ENCODE measurements at places on chromosomes 12 and 14. TPM values are rescaled to one million over a fixed set of nuclear protein-coding genes. Genes with fewer than 3 reads are reported as not detected.
A peak's percentile ranks its signal among the peaks of the same experiment; 100 is the strongest.

DNA sequence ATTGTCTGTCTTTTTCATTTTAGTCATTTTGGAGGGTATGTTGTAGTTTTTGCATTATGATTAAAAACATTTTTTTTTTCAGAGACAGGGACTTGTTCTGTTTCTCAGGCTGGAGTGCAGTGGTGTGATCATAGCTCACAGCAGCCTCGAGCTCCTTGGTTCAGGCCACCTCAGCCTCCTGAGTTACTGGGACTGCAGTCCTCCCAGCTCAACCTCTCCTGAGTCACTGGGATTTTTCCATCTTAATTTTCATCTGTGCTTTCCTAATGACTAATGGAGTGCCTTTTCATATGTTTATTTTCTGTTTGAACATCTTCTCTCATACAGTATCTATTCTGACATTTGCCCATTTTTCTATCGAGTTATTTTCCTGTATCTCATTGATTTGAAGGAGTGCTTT lies 52.6 kb downstream of the DYRK2 start:
- DNase-seq = no peak

DNA sequence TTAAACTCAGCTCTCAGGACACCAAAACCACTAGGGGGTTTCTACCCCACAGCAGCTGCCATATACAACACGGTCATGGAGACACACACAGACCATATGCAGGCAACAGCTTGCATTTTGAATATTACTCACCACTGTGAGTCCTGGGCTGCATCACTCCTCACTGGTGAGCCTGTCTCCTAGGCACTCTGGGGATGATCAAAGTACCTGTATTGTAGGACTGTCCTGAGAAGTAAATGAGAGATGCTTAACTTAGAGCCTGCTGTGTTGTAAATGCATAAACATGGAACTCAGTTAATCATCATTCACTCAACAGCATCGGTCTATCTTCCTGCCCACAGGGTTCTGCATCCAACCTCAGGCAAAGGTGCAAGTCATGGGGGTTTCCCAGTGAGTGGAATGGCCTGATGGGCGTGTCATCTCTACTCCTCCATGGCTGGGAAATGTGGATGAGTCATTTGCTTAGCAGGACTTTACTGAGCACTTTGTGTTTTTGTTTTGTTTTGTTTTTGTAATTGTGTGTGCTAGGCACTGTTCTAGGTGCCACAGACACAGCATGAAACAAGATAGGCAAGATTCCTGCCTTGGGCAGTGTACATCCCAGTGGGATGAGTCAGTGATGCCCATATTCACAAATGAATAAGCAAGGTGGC lies 1141.2 kb upstream of the TMEM132C start:
- peak; percentile 47 for DNase-seq

DNA sequence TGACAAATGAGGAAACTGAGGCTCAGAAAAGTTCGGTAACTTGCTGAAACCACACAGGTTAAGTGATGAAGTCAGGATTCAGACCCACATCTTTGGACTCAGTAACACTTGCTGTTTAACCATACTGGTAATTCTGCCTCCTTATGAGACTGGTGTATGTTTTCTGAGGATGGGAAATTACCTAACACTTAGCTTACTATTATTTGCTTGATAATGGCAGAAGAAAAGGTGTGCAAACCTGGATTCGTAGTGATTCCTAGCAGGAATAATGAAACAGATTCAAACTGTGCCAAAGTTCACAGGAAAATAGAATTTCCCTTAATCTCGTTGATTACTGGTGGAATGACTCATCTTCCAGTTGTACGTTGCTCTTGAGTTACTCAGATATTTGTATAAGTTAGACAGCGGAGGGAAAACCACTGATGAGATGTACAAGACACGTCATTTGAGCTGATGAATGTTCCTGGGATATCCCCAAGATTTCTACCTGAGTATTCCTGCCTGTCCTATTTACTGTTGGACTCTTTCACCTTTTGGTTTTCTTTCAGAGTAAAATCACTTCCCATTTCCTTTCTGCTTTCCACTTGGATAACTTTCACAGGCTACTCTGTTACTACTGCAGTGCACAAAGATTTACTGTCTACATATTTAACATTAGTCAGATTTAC lies 37.5 kb downstream of the PRORP start:
- DNase-seq = no peak

MUCL1 gene
- total RNA-seq = not detected

DNA sequence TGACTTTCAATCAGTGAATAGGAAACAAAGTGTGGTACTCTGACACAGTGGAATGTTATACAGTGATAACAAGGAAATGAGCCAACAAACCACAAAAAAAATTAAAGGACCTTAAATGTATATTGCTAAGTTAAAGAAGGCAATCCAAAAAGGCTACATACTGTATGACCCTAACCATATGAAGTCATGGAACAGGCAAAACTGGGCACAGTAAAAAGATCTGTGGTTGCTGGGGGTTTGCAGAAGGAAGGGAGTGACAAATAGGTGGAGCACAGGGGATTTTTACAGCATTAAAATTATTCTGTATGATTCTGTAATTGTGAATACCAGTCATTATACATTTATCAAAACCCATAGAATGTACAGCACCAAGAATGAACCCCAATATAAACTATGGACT lies 112.6 kb downstream of the KCNC2 start:
- DNase-seq = no peak
